ENCODE measurements at places on chromosomes 2 and 18.

- no peak for DNase-seq
Observed at GRCh38 chr2:12723736-12724463, 7.2 kb downstream of the TRIB2 start.

GRCh38 chr2:215391531-215391930 lies 44.3 kb downstream of the FN1 start:
- no peak for DNase-seq

- DNase-seq: no peak
Observed at GRCh38 chr2:97995026-97995733, 568 bp downstream of the TMEM131 start.

DNA sequence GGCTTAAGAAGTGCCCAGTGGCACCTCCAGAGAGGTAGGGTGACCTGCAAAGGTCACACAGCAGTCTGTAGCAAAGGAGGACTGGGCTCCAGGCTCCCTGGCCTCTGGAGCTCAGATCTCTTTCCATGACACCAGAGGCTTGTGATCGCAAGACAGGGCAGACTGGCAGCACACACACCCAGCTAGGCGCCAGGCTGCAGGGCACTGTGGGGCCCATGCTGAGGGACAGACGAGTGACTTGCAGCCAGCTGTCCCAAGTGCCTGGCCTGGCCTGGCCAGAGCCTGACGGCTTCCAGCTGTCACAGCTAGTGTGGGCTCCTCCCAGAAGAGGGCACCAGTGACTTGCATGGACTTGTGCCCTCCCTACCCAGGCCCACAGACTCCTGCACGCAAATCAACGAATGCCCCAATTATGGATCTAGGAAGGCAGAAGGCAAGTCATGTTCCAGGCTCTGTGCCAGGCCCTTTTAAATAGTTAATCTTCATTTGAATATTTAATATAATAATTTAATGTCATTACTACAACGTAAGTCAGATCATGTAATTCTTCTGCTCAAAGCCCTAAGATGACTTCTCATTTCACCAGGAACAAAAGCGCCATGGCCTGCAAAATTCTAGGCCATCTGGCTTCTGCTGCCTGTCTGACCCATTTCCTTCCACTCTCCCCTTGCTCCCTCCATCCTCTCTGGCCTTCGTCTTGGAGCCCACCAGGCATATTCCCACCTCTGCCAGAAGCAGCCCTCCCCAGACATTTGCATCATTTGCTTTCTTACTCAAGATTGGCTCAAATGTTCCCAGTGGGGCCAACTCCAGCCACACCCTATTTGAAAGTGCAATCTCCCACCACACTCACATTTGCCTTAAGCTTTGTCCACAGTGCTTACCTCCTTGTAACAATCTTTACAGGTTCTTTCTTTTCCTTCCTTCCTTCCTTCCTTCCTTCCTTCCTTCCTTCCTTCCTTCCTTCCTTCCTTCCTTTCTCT lies 3.7 kb upstream of the SPEG start:
- no peak for DNase-seq

DNA sequence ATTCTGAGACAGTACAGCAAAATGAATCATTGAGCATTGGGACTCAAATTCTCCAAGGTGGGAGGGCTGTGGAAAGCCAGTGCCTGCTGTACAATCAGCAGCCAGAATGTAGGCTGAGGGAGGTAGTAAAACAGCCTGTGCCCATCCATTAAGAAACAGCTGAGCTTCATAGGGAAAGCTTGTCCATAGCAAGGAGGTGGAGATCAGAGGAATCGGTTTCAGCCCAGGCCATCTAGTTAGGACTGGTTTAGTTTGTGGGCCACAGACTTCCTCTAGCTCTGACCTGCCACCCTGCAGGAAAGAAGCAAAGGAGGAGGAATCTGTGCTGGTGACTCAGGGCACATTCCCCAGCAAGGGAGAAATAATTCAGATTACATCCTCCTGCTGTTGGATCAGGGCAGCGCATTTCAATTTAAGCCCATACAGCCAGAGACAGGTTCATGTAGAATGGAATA lies 333.4 kb downstream of the SETBP1 start:
- DNase-seq: no peak

All from SW 1271 (cell line).